ENCODE measurements at places on chromosomes 2 and 18.

DNA sequence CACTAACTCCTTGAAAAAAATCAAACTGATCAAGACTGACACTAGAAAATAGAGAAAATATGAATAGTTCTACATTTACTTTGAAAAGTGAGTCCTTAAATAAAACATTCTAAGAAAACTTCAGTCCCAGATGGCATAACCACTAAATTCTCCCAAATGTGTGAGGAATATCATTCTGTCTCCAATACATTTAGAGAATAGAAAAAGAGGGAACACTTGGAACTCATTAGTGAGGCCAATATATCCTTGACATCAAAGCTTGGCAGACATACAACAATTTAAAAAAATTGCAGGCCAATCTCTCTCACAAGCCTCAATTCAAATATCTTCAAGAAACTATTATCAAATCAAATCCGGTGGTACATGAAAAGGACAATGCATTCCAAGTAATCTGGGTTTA is 79.3 kb upstream of the TMEM247 start:
- no peak for DNase-seq

DNA sequence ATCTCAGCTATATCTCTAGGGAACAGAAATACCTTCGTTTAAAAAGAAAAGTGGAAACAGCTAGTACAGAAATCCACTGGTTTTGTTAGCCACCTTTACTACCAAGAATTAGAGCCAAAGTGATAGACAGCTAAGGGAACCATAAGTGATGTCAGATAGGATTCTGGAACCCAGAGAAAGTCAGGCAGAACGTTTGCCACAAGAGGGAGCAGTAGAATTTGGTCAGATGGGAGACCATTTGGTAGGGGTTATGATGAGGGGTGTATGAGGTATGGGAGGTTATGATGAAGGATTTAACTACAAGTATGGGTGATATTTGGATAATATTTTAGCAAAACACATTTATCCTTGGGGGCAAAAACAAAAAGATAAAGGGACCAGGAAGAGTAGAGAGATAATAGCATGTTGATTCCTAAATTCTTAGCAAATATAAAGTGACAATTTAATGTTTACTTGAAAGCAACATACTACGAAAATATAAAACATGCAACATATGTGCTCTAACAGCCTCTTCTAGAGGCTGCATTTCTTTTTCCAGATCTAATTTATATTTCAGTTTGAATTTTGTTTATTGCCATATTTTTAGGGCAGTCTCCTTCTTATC is 3.3 kb downstream of the SLC8A1 start:
- peak; percentile 9 for DNase-seq

- no peak for DNase-seq
Measured at GRCh38 chr2:151770995-151771394, 36.7 kb upstream of the NEB start.

- DNase-seq: no peak
Measured at GRCh38 chr2:227402959-227403358, 15.2 kb upstream of the SCYGR1 start.

- DNase-seq: no peak
Measured at GRCh38 chr2:198957181-198957580, 500.6 kb downstream of the SATB2 start.

DNA sequence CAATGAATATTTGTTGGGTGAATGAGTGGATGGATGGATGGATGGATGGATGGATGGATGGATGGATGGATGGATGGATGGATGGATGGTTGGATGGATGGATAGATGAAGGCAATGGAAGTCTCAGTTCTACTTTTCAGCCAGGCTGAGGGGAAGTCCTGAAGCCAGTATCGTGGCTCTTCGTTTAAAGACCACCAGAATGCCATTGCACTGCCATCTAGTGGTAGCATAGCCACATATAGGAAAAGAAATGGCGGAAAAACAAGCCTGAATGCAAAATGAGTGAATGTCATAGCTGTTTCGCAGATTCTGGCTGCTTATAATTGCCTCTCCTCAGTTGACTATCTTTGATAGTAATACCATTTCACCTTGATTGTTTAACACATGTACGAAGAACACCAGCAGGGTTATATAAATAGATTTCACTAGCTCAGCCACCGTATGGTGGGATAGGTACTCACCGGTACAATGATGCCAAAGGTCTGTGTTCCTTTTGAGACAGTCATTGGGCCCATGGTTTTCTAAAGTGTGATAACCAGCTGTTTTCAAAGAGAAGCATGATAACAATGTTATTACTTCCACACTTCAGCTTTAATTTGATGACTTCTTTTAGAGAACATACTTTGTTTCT is 62.3 kb upstream of the GREB1L start:
- DNase-seq: peak; percentile 56

DNA sequence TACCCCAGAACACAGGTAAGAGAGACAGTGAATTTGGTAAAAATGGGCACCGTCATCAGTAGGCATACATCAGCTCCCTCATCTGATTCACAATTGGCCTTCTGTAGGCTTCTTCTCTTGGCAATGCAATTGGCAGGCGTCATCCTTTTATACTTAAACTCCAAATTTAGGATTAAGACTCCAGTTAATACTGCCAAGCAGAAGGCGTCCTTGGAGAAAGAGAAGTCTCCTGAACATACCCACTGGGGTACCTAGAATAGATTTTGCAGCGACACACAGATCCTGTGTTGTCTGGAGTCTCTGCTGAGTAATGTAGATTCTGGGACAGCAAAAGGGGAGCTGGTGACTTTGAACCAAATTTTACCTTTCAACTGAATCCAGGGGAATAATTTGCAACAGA is 592 bp upstream of the METAP1D start:
- no peak for DNase-seq

- DNase-seq: no peak
Measured at GRCh38 chr2:121873864-121874263, 118.4 kb downstream of the TSN start.

DNA sequence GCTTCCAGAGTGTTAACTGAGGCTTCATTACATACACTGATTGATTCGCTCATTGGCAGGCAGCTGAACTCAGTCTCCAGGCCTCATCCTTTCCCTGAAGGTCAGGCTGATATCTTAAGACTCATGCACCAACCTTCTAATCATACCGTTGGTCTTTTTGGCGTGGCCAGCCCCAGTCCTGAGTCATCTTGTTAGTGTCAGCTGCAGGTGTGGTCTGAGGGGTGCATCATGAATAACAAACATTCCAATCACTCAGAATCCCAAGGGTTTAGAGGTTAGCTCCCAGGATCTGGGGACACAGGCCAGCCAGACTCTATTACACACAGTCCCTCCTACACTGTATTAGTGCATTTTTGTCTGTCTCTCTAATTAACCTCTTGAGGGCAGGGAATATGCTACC is 271.5 kb downstream of the HRH4 start:
- no peak for DNase-seq

DNA sequence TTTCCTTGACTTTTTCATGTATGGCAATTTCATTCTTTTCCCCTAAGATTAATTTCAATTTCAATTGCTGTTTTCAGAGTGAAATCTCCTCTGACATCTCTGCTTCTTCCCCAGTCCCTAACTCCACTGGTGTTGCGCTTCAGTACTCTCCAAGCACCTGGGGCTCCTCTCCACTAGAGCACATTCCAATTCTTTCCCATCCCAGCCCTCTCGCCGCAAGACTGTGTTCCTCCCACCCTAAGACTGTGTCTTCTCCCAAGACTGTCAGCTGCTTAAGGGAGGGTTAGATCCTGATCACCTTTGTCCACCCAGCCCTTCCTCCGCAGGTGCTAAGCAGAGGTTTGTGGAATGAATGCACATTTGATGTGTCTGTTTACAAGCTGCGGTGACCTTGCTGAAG is 255.7 kb upstream of the CCDC68 start:
- DNase-seq: no peak

DNA sequence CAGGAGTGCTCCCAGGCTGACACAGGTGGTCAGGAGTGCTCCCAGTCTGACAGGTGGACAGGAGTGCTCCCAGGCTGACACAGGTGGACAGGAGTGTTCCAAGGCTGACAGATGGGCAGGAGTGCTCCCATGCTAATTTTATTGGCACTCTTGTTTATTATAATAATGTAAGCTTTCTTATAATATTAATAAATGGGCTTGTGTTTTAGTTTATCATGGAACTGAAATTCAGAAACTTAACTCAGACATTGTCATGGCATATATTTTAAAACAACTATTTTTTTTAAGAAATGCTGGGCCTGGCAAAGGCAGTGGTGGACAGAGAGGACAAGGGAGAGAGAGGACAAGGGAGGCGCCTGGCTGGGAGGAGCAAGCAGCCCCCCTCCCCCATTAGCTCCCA is 18.7 kb downstream of the ANO7 start:
- DNase-seq: no peak

GRCh38 chr2:159193791-159194190 is 92.7 kb downstream of the WDSUB1 start:
- DNase-seq: no peak
